ENCODE measurements at places on chromosomes 7 and 10. TPM values are rescaled to one million over a fixed set of nuclear protein-coding genes. Genes with fewer than 3 reads are reported as not detected.

Gene C10orf143
- not detected for total RNA-seq

Gene RNF32
- 0.18 TPM for total RNA-seq

Gene PIP
- not detected for total RNA-seq

Gene ACHE
- 0.16 TPM for total RNA-seq

Gene INSYN2A
- total RNA-seq: not detected

Gene CUZD1
- 2.0 TPM for total RNA-seq

Gene COL13A1
- total RNA-seq: 74.8 TPM

Gene C10orf67
- not detected for total RNA-seq

Gene MBLAC1
- total RNA-seq: 2.4 TPM

- H3K27me3 ChIP-seq: no peaks in the 10 kb centered on the region
- H3K27ac ChIP-seq: no peak overlapping the region
- H3K4me1 ChIP-seq: no peaks in the 10 kb centered on the region
- DNase-seq: no peak
- H3K4me3 ChIP-seq: no peak overlapping the region
These were observed 104.5 kb downstream of the SRI start for GRCh38 chr7:88115258-88115796.

GRCh38 chr7:136049117-136049516, 72.0 kb upstream of the MTPN start:
- no peaks in the 10 kb centered on the region for H3K36me3 ChIP-seq
- H3K27me3 ChIP-seq: no peaks in the 10 kb centered on the region
- no peak for DNase-seq
- no peaks in the 10 kb centered on the region for H3K4me1 ChIP-seq

DNA sequence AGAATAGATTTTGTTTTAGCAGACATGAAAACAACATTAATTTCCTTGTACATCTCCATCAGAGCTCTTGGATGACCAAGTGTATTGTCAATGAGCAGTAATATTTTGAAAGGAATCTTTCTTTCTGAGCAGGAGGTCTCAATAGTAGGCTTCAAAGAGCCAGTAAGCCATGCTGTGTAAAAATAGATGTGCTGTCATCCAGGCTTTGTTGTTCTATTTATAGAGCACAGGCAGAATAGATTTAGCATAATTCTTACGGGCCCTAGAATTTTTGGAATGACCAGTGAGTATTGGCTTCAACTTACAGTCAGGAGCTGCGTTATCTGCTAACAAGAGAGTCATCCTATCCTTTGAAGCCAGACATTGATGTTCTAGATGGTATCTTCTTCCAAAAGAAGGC, 19.0 kb downstream of the MINPP1 start:
- no peaks in the 10 kb centered on the region for H3K4me1 ChIP-seq
- no peak overlapping the region for H3K4me3 ChIP-seq
- DNase-seq: no peak

DNA sequence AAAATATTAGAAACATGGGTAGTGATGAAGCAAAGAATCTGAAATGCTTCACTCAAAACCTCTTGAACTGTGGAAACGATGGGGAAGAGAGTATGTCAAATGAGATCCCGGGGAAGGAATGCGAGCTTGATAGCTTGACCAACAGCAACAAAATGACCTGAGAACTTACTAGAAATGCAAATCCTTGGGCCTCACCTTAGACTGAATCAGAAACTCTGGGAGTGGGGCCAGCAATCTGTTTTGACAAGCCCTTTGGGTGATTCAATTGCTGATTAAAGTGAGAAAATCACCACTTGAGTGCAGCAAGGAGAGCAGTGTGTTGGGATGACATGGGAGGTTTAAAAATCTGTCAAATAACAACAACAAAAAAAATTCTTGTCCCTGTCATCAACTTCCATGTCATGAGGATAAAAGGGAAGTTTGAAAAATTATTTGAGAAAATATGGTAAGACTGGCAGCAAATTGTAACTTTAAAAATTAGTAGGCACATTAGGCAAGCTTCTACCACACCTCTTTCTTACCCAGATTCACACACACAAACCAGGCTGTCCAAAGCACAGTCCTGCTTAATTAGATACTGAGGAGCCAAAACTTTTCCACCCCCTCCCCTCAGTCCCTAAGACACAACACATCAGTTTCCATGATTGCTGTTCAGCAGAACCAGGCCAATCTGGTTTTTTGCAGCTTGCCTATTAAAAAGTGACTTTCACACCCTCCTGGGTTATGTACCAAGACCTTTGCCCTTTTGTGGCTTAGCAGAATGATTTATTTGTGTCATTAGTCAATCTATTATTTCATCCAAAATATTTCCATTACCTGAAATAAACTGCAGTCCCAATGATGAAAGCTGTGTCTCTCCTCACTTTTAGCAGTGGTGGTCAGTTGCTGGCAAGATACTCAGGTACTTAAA, 15.6 kb downstream of the CALCR start:
- DNase-seq: no peak
- no peaks in the 10 kb centered on the region for H3K36me3 ChIP-seq
- no peak overlapping the region for H3K4me3 ChIP-seq
- H3K4me1 ChIP-seq: no peaks in the 10 kb centered on the region
- H3K27me3 ChIP-seq: peaks cover 12% of the 10 kb centered on the region
- H3K27ac ChIP-seq: no peak overlapping the region

DNA sequence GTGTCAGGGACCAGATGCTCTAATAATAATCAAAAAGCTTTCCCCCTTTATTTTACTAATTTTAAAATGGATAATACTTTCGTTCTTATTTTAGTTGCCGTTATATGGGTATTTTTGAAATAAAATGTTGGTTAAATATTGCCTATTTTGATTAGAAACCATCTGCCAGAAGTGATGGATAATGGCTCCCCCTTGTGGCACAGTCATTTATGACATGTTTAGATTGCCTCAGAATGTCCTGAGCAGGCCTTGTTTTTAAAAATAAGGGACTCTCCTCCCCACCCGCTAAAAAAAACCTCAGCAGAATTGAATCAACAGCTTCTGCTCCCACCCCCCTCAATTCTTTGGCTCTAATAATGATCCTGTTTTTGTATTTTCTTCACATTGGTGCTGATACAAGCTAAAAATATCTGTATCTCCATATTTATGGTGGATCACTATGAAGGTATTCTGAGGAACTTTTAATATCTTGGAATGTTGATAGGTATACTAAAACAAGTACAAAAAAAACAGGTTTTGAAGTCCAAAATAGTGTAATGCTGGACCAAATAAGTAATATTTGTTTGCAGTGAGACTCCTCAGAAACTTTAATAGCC, 38.8 kb downstream of the TMEM60 start:
- no peaks in the 10 kb centered on the region for H3K27me3 ChIP-seq
- no peaks in the 10 kb centered on the region for H3K36me3 ChIP-seq
- no peak overlapping the region for H3K4me3 ChIP-seq
- peak; percentile 55 for DNase-seq

GRCh38 chr10:52542906-52543305, 228.8 kb downstream of the DKK1 start:
- no peak overlapping the region for H3K27ac ChIP-seq
- no peak for DNase-seq
- H3K4me1 ChIP-seq: peaks cover 30% of the 10 kb centered on the region

DNA sequence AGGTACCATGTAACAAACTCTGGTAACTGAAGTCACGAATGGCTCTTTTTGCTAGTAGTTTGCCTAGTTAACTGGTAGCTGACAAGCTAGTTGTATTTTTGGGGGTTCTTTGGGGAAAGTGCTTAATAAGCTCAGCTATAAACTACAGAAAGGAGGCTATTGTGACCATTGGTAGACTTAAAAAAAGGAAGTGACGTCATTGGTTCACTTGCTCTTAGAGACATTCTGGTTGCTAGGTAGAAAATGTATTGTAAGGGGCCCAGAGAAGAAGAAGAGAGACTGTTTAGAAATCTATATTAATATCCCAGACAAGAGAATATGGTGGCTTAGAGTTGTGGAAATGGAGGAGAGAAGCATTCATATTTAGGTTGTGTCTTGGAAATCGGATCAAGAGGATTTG, 103.0 kb downstream of the NXPH1 start:
- no peak for DNase-seq
- H3K27me3 ChIP-seq: no peaks in the 10 kb centered on the region
- no peaks in the 10 kb centered on the region for H3K36me3 ChIP-seq
- no peak overlapping the region for H3K27ac ChIP-seq
- no peak overlapping the region for H3K4me3 ChIP-seq
- no peaks in the 10 kb centered on the region for H3K4me1 ChIP-seq

DNA sequence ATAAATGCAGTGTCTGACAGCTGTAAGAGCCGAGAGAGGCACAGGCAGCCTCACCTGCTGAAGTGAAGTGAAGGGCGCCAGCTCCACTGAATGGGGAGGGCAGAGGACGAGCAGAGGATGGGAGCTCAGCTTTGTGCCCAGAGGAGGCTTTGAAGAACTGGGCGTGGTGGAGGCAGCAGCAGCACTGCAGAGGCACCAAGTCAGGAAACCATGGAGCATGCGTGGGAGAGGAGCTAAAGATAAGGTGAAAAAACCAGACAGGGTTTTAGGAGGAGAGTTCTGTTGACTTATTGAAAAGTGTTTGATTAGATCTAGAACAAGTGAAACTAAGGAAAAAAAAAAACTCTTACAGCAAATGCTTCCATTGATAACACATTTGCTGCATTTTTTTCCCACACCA, 216.4 kb downstream of the CXCL12 start:
- no peak for DNase-seq
- no peak overlapping the region for H3K4me3 ChIP-seq
- H3K27ac ChIP-seq: no peak overlapping the region

GRCh38 chr7:114981323-114981722, 59.4 kb downstream of the MDFIC start:
- DNase-seq: no peak
- peaks cover 12% of the 10 kb centered on the region for H3K4me1 ChIP-seq
- H3K4me3 ChIP-seq: no peak overlapping the region
- H3K36me3 ChIP-seq: peaks cover 13% of the 10 kb centered on the region
- no peak overlapping the region for H3K27ac ChIP-seq

- no peak for DNase-seq
- H3K4me3 ChIP-seq: no peak overlapping the region
- H3K27me3 ChIP-seq: no peaks in the 10 kb centered on the region
- H3K36me3 ChIP-seq: no peaks in the 10 kb centered on the region
- peaks cover 30% of the 10 kb centered on the region for H3K4me1 ChIP-seq
- no peak overlapping the region for H3K27ac ChIP-seq
These were observed 1.3 kb downstream of the PRSS2 start for GRCh38 chr7:142772051-142772450.

DNA sequence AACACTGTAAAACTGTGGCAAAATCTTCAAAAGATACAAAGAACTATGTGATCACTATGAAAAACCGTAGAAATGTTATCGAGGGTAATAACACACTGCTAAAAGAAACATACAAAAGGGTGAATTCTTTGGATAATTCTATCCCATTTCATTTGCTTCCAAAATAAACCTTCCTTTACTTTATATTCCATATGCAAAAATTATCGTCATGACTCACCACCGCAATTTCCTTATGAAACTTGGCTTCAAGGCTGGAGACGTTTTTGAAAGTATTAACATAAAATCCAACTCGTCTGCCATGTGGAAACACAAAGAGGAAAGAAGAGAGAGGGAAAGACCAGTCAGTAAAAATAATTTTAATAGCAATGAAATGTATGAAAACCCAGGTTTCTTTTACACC, 165.2 kb downstream of the AMPH start:
- H3K27ac ChIP-seq: no peak overlapping the region
- no peaks in the 10 kb centered on the region for H3K36me3 ChIP-seq
- peak; percentile 5 for DNase-seq
- no peak overlapping the region for H3K4me3 ChIP-seq
- H3K4me1 ChIP-seq: no peaks in the 10 kb centered on the region
- H3K27me3 ChIP-seq: no peaks in the 10 kb centered on the region

GRCh38 chr7:76057813-76058145, 9.9 kb downstream of the MDH2 start:
- H3K27me3 ChIP-seq: no peaks in the 10 kb centered on the region
- H3K36me3 ChIP-seq: peaks cover 91% of the 10 kb centered on the region
- no peak overlapping the region for H3K4me3 ChIP-seq
- H3K27ac ChIP-seq: no peak overlapping the region
- peaks cover 10% of the 10 kb centered on the region for H3K4me1 ChIP-seq
- no peak for DNase-seq

DNA sequence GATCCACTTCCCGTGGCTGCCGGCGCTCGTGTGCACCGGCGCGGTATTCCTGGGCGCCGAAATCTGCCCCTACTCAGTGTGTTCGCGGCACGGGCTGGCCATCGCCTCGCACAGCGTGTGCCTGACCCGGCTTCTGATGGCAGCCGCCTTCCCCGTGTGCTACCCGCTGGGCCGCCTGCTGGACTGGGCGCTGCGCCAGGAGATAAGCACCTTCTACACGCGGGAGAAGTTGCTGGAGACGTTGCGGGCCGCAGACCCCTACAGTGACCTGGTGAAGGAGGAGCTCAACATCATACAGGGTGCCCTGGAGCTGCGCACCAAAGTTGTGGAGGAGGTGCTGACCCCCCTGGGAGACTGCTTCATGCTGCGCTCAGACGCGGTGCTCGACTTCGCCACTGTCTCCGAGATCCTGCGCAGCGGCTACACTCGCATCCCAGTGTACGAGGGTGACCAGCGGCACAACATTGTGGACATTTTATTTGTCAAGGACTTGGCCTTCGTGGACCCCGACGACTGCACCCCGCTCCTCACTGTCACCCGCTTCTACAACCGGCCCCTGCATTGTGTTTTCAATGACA, 1.3 kb downstream of the CNNM1 start:
- H3K27me3 ChIP-seq: peaks cover 41% of the 10 kb centered on the region
- no peak overlapping the region for H3K27ac ChIP-seq
- H3K4me3 ChIP-seq: no peak overlapping the region
- DNase-seq: no peak
- H3K36me3 ChIP-seq: no peaks in the 10 kb centered on the region

GRCh38 chr7:26910221-26910620, 45.8 kb upstream of the SKAP2 start:
- no peaks in the 10 kb centered on the region for H3K36me3 ChIP-seq
- peak; percentile 64 for DNase-seq
- no peak overlapping the region for H3K27ac ChIP-seq
- no peaks in the 10 kb centered on the region for H3K27me3 ChIP-seq

DNA sequence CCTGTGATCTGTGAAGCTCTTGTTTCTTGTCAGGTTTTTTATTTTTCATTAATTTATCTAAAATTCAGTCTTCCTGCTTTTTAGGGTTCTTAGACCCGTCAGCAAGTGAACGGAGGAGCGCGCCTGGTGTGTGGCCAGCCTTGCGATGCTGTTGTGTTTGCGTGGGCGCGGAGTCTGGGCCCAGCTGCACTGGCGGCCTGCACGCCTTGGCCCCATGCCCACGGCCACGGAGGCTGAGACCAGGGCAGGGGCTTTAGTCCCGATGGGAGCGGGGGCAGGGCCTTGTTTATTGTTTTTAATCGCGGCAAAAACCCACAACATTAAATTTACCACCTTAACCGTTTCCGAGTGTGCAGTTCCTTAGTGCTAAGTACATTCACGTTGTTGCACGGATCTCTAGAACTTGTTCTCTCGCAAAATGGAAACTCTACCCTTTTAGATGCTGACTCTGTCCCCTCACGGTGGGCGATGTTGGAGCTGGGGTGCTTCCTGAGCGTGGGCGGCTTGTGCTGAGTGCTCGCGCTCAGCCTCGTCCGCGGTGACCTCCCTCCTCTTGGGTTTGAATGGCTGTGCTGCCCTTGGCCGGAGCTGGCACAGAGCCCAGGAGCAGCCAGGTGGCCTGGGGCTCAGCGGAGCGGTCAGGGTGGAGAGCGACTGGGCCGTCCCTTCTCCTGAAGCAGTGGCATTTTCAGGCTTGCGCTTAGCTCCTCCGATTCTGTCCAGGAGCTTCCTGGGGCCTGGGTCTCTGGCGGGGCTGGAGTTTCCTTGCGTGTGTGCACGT, 69.1 kb downstream of the INPP5A start:
- no peak overlapping the region for H3K4me3 ChIP-seq
- DNase-seq: no peak
- H3K4me1 ChIP-seq: peaks cover 18% of the 10 kb centered on the region
- H3K36me3 ChIP-seq: no peaks in the 10 kb centered on the region
- no peaks in the 10 kb centered on the region for H3K27me3 ChIP-seq
- no peak overlapping the region for H3K27ac ChIP-seq
